NCI-H2081 treated with DMSO at 0.1 percent for 48 hours (cell line): ENCODE measurements at places on chromosomes 11 and 22.

DNA sequence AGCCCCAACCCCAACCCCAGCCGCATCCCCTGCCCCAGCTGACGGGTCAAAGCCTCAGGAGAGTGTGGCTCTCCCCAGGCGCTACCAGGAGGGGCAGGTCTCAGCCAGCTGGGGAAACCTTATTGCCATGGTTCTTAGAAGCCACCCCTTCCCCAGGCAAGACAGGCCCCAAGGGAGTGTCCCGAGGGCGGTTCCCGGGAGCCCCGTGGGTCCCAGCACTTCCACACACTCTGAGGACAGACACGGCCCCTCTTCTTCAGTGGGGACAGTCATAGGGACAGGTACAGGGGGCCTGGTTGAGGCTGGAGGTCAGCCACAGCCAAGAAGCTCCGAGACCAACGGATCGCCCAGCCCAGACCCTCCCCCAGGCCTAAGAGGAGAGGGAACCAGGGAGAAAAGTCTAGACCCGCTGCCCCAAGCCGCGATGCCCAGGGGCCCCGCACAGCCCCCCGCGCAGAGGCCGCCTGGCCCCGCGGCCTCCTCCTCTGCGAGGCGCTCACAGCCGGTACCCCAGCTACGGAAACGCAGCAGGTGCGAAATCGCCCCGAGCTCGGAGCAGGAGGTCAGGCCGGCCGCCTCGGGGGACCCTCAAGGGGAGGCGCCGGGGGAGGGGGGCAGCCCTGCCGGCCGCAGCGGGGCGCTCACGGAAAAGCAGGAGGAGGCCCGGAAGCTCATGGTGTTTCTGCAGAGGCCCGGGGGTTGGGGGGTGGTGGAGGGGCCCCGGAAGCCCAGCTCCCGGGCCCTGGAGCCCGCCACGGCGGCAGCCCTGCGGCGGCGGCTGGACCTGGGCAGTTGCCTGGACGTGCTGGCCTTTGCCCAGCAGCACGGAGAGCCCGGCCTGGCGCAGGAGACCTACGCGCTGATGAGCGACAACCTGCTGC is 2.6 kb downstream of the KLHDC7B start:
- no peak for DNase-seq

GRCh38 chr11:15123849-15124248 is 9.1 kb downstream of the INSC start:
- no peak for DNase-seq

DNA sequence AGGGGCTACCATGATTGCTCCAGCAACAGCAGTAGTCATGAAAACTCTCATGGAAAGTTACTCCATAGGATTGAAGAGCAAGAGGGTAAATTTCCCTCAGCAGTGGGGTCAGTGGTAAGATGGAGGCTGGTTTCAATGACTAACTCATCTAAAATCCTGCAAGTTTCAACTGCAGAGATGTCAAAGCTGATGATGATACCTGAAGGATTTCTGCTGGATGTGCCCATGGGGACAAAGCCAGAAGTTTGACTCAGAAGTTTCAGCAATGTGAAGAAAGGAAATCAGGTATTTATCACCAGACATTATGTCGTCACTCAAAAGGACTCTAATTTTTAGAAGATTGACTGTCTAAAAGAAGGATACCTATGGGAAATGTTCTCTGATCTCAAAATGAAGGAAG is 29.1 kb downstream of the RAB38 start:
- DNase-seq, result no peak

DNA sequence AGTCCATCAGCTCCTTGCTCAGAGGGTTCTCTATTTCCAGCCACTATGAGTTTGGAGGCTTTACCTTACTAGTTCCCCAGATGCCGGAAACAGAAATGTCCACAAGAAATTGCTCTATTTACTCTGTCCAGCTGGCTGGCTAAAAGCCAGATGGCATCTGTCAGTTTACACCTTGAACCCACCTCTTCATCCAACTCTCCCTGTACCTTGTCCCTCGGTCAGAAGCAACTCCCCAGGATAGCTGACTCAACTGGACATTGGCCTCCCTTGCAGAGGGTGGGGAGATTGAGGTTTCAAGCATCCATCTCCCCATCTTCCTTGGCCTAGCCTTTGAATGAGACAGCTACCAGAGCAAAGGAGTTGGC is 1.7 kb downstream of the C2CD2L start:
- DNase-seq, result no peak

DNA sequence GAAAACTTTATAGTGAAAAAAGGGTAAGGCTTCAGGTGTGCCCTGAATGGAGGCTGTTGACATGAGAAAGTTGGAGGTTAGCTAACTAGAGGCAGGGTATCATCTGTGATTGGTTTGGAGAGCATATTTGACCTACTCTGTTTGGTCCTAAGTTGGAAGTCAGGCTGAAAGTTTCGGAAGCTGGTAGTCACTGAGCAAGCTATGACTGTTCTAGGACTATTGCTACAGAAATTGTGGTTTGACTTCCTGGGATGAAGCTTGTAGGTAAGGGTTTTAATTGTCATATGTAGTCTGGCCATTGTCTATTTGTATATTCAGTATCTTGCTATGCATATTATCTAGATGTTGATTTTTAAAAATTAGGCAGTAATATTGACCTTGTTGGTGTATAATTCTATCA is 565.0 kb downstream of the TMEM135 start:
- no peak for DNase-seq

DNA sequence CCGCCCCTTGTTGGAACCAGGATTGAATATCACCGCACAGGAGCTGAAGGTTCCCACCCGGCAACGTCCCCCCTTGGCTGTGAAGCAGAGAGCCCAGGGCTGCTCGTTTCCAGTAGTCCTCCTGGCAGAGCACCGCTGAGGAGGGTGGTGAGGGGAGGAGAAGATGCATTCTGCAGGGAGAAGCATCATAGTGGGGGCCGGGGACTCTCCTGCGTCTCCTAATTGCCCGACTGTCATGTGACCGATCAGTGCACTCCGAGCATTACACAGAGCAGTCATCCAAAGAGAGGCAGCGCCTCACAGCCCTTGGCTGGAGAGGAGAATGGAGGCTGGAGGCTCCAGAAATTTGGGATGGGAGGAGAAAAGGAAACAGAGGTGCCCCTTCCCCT is 85.0 kb upstream of the SEPTIN5 start:
- no peak for DNase-seq

DNA sequence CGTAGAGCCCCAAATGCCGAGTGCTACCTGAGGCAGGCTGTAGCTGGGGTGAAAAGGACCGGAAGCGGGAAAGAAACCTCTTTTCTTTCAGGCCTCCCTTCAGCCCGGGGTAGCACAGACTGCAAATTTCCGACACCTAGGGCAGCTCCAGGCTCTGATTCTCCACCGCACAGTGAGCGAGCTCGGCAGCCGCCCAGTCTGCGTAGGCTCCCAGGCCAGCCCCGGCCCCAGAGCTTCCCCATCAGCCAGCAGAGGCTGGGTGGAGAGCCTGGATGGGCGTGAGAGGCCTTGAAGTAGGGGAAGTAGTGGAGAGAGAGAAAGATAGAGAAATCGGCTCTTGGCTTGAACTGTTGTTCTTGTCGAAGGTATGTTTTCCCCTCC is 9.3 kb upstream of the PAX6 start:
- DNase-seq, result no peak

- no peak for DNase-seq
Measured at GRCh38 chr11:64885367-64886286, 7.2 kb upstream of the EHD1 start.

GRCh38 chr11:70016666-70017367 is 61.3 kb upstream of the ANO1 start:
- no peak for DNase-seq
